ENCODE measurements at places on chromosomes 3 and 15. TPM values are rescaled to one million over a fixed set of nuclear protein-coding genes. Genes with fewer than 3 reads are reported as not detected.

GRCh38 chr3:4746241-4746958, 232.8 kb upstream of the BHLHE40 start:
- H3K27ac ChIP-seq: no peak overlapping the region
- no peaks in the 10 kb centered on the region for H3K27me3 ChIP-seq
- peaks cover 3% of the 10 kb centered on the region for H3K36me3 ChIP-seq
- no peak for DNase-seq
- no peak overlapping the region for H3K4me3 ChIP-seq

The TM4SF18 gene
- total RNA-seq: not detected

The PIK3R4 gene
- total RNA-seq: 32.0 TPM

- H3K4me1 ChIP-seq: no peaks in the 10 kb centered on the region
- no peaks in the 10 kb centered on the region for H3K36me3 ChIP-seq
- no peak overlapping the region for H3K27ac ChIP-seq
- no peak for DNase-seq
- H3K4me3 ChIP-seq: no peak overlapping the region
Measured at GRCh38 chr3:193863657-193864357, 270.8 kb downstream of the OPA1 start.

GRCh38 chr15:77669896-77670295, 37.2 kb upstream of the LINGO1 start:
- no peak for DNase-seq
- no peak overlapping the region for H3K27ac ChIP-seq

The SLC38A3 gene
- not detected for total RNA-seq

- H3K36me3 ChIP-seq: no peaks in the 10 kb centered on the region
- H3K27ac ChIP-seq: no peak overlapping the region
- peaks cover 29% of the 10 kb centered on the region for H3K4me1 ChIP-seq
- H3K27me3 ChIP-seq: peaks cover 3% of the 10 kb centered on the region
Measured at GRCh38 chr3:45872569-45872968, 13.8 kb upstream of the CCR9 start.

DNA sequence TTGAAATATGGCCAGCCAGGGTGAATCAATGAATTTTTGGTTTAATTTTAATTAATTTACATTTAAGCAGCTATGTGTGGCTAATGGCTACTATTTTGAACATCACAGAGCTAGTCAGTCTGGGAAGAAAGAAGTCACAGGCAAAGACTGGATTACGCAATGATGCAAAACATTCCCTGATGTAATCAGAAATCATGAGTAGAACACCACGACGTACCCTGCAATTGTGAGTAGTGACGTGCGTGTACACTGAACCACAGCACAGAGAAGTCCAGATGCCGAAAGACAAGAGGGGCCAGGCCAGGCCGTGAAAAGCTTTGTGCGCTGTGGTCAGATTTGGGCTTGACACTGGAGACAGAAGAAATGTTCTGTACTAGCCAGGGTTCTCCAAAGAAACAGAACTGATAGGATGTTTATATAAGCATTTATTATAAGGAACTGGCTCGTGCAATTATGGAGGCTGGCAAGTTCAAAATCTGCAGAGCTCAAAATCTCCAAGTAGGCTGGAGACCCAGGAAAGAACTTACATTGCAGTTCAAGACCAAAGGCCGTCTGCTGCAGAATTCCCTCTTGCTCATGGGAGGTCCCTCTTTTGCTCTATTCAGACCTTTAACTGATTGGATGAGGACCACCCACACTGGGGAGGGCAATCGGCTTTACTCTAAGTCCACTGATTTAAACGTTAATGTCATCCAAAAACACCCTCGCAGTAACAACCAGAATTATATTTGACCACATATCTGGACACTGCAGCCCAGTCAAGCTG, 44.6 kb downstream of the SH3BP5 start:
- H3K27me3 ChIP-seq: no peaks in the 10 kb centered on the region
- no peak overlapping the region for H3K4me3 ChIP-seq
- peaks cover 95% of the 10 kb centered on the region for H3K4me1 ChIP-seq
- no peak for DNase-seq
- H3K27ac ChIP-seq: no peak overlapping the region

- H3K36me3 ChIP-seq: no peaks in the 10 kb centered on the region
- no peak for DNase-seq
- no peak overlapping the region for H3K27ac ChIP-seq
Measured at GRCh38 chr15:70035719-70036077, 62.0 kb downstream of the TLE3 start.

The TPM1 gene
- 9.4 TPM for total RNA-seq

The DCBLD2 gene
- 1.5 TPM for total RNA-seq

DNA sequence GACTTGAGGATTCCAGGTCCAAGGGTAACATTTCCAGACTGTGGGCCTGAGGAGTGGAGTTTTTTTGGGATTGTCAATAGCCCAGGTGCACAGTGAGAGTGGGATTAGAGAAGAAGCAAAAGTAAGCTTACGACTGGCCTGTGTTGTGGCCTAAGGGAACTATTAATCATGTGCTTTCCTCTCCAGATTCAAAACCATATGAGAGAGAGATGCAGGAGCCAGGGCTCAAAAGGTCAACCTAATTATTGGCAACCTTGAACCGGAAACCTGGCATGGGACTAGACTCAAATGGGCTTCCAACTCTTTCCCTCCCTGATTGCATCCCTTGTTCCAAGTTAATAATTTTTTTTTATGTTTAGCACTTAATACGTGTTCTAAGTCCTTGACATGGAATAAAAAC, 242.1 kb upstream of the THRB start:
- H3K4me3 ChIP-seq: no peak overlapping the region
- no peaks in the 10 kb centered on the region for H3K4me1 ChIP-seq
- no peak for DNase-seq
- no peak overlapping the region for H3K27ac ChIP-seq
- no peaks in the 10 kb centered on the region for H3K27me3 ChIP-seq

- no peaks in the 10 kb centered on the region for H3K27me3 ChIP-seq
- no peaks in the 10 kb centered on the region for H3K4me1 ChIP-seq
- H3K4me3 ChIP-seq: no peak overlapping the region
- no peak overlapping the region for H3K27ac ChIP-seq
- no peak for DNase-seq
Measured at GRCh38 chr15:51924156-51925068, 47.2 kb downstream of the LEO1 start.

DNA sequence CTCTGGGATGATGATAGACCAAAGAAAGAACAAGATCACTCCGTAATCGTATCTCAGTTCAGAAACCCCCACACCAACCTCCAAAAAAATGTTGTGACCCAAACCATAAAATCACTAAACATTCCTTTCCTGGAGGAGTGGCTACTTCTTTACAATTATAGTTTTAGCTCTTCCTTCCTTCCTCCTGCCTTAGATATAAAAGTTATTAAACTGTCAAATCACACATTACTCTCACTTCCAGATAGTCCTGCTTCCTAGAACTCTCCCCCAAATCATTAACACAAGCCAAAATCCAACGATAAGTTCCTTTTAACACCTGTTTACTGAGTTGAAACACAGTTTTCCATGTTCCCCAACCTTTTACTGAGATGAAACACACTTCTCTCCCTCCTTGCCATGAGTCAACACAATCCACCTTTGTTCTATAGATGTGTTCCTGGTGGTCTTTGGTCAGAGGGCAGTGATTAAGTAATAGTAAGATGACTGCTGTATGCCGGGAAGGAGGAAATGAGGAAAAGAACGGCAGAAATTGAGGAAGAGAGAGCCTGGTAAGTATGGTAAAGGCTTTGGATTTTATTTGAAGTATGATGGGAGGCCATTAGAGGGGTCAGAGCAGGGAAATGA, 8.3 kb upstream of the CRYGS start:
- H3K4me3 ChIP-seq: no peak overlapping the region
- peaks cover 22% of the 10 kb centered on the region for H3K36me3 ChIP-seq
- DNase-seq: no peak
- H3K4me1 ChIP-seq: no peaks in the 10 kb centered on the region
- no peak overlapping the region for H3K27ac ChIP-seq
- H3K27me3 ChIP-seq: no peaks in the 10 kb centered on the region

DNA sequence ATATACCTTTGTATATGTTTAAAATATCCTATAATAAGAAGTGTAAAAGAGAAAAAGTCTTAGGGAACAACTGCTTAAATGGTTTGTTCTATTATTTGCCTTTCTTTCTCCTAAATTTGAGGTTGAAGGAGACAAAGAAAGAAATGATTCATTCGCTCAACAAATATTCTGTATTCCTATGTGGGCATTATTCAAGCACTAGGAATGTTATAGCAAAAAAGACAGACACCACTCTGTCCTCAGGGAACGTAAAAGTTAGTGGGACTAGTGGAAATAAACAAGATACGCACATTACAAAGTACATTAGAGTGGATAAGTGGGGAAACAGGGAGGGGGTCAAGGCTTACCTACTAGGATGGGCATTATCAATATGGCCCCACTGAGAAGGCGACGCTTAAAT, 332.2 kb downstream of the LPP start:
- H3K27me3 ChIP-seq: no peaks in the 10 kb centered on the region
- H3K27ac ChIP-seq: no peak overlapping the region
- no peak for DNase-seq
- H3K4me3 ChIP-seq: no peak overlapping the region

The GOLGA6L9 gene
- total RNA-seq: 1.6 TPM
